ENCODE measurements at places on chromosomes 5 and 9. TPM values are rescaled to one million over a fixed set of nuclear protein-coding genes. Genes with fewer than 3 reads are reported as not detected.
A peak's percentile ranks its signal among the peaks of the same experiment; 100 is the strongest.

SH3RF2 gene
- not detected for total RNA-seq

DNA sequence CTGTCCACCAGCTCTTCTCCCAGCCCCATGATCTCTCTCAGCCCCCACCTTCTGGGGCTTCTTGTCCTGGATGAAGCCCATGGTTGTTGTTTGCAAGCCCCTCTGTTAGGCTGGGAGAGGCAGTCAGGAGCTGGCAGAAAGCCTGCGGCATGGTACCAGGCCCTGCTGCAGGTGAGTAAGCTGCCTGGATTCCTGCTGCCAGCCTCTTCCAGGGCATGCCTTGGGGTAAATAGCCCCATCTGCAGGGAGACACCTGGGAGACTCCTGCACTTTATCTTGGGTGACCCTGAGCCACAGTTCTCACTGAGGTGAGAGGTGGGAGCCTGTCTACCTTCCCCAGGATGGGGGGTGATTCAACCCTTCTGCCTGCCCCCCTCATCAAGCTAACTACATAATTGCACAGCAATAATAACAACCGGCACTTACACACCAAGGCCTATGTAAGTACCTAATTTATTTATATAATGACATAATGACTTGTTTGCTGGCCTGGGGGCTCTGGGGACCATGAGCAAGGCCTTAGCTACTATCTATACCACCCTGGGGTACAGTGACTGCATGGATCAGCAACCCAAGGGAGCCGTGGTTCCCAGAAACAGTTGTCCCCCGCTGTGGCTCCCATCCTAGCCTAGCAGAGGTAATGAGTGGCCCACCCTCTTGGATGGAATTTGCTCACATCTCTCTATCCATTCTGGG lies 116.0 kb downstream of the PSD2 start:
- no peak for DNase-seq

NFX1 gene
- 11.1 TPM for total RNA-seq

ADCY2 gene
- total RNA-seq, result not detected

- no peak for DNase-seq
These were observed 15.6 kb upstream of the SLC24A2 start for GRCh38 chr9:19804431-19804830.

DNA sequence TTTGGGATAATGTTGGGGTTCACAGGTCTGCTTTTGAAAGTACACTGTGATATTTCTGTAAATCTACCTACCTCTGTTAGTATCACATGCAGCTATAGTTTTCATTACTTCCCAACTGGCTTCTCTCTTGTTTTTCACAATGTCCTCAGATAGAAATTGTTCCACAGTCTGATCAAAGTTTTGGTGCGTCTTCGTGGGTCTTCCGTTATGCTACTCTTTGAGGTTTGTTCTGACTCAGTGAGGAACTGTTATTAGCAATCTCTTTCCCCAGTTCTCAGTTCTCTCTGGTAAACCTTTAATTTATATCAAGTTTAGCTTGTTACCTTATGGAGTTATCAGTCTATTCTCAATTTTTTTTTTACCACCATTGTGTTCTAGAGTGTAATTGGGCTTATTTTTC lies 2061.2 kb upstream of the CDH9 start:
- no peak for DNase-seq

- peak; percentile 38 for DNase-seq
These were observed 145.7 kb upstream of the DAB2 start for GRCh38 chr5:39570403-39571027.

- DNase-seq, result no peak
These were observed 12.8 kb upstream of the TEX48 start for GRCh38 chr9:114694719-114695269.

FOXI1 gene
- not detected for total RNA-seq

- no peak for DNase-seq
These were observed 257.9 kb upstream of the IRX4 start for GRCh38 chr5:2140501-2141175.

IFNB1 gene
- not detected for total RNA-seq

TUT7 gene
- total RNA-seq, result 16.0 TPM

- no peak for DNase-seq
These were observed 58.4 kb upstream of the NUDT12 start for GRCh38 chr5:103620851-103621547.

CEP120 gene
- total RNA-seq, result 9.9 TPM

ACER2 gene
- total RNA-seq, result 5.0 TPM

PCDH1 gene
- 37.4 TPM for total RNA-seq

- no peak for DNase-seq
These were observed 474.3 kb upstream of the KIF2A start for GRCh38 chr5:61831736-61832135.

DNA sequence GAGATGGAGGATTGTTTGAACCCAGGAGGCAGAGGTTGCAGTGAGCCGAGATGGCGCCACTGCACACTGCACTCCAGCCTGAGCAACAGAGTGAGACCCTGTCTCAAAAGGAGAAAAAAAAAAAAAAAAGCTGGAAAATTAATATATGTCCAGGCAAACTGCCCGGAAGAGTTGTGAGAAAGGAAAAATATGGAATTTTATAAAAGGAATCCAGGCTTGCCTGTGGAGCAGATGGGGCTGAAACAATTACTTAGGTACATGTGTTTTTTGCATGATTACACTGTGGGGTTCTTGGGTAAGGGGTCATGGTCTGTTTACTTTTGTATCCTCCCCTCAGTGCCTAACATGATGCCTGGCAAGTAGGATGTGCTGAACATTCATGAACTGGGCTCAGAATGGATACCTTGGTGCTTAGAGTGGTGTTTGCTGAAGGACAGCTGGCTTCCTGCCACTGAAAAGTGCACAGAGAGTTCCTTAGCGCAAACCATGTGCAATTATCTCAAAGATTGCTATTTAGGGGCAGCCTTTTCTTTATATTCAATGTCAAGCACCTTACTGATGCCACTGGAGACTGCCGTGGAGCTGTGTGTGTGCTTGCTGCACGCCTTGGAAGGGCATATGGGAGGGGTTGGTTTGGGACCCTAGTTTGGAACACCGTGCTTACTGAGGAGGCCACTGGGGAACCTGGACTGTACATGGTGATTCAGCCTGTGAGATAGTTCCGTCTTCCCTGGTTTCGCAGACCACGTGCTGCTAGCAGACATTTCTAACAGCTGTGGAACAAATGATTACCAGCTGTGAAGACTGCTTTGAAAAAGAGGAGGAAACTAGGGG lies 78.4 kb downstream of the MAP1B start:
- no peak for DNase-seq

ITGA1 gene
- total RNA-seq, result 61.1 TPM

- DNase-seq, result no peak
These were observed 19.9 kb downstream of the ELL2 start for GRCh38 chr5:95941756-95942155.

SPAAR gene
- total RNA-seq, result 2.8 TPM

GRXCR2 gene
- not detected for total RNA-seq
